Myocyte (in vitro differentiated cells): ENCODE measurements at places on chromosomes 1 and 21.

DNA sequence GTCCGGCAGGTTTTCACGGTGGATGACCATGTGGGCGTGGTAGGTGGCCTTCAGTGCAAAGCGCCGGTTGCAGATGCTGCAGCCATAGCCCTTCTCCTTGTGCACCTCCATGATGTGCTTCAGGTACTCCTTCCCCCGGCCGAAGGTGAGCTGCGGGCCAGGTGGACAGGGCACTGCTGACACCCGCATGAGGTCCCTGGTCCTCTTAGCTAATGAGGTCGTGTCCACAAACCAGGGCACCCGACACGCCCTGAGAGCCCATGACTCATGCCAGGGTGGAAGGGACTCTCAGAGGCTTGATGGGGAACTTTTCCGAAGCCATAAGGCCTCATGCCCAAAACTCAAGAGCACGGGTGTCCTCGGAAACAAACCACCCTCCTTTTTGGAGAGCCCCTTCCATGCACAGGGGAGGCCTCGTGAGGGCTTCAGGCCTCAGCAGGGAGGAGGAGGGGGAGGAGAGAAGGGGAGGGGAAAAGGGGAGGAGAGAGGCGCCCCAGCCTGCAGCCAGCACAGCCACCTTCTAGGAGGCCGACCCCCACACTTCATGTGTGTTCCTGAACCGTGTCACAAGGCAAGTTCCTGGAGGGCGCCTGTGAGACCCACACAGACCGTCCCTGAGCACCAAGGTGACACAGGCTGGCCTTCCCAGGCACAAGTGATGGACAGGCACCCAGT lies 54.4 kb upstream of the RIPK4 start:
- DNase-seq, result no peak

- no peak for DNase-seq
Measured at GRCh38 chr1:42164551-42165420, at the start of gene GUCA2A. Gene GUCA2A (minus strand): TSS chr1:42164745. CDS start chr1:42164712, 33 bp downstream.

DNA sequence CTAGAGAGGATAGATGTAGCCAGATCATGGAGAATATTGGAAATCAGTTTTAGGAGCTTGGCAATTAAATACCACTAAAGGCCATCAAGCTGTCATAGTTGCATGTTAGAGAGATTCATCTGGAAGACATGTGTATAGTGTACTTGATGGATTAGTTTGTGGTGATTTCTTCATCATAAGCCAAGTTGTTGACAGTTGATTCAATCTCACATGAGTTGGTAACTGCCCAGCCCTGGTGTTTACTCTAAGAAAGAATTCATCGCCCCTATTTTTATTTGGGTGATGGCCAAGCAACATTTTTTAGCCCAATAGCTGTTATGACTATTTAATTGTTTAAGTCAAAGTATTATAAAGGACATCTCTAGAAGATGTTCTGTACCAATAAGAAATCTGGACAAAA lies 737.6 kb downstream of the PLA2G4A start:
- DNase-seq, result peak; percentile 34

- DNase-seq, result peak; percentile 79
Measured at GRCh38 chr1:109089242-109090015, 1.1 kb upstream of the TMEM167B start.

DNA sequence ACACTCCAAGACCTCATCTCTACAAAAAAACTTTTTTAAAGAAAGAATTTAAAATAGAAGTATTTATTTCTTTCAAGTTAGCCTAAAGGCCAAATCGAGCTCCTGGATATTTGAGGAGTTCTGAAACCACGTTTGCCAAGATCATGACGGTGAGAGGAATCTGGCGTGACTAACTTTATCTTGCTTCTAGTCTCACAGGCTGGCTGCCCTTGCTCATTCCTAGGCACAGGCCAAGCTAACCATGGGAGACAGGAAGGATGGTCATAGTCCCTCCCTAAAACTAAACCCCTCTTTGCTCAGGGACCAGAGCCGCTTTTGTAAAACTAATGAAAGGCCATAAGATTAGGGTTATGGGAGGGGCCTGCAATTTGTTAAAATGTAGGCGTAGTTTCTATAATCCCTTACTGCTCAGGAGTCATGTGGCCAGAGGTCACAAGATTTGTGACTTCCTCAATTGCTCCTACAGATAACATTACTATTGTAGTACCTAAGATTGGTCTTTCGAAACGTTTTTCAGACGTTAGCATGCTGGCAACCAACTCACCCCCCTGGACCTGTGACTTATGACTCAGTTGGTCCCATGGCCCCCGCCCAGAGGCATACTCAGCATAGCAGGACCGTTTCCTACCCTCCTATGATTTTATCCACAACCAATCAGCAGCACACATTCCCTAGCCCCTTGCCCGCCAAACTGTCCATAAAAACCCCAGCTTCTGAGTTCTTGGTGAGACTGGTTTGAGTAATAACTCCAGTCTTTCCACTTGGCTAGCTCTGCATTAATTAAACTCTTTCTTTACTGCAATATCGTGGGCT lies 425.0 kb downstream of the SMYD3 start:
- DNase-seq, result no peak

GRCh38 chr1:161096530-161096929 lies 1.6 kb upstream of the KLHDC9 start:
- DNase-seq, result peak; percentile 49

GRCh38 chr1:180230416-180230790 lies 339 bp downstream of the LHX4 start:
- no peak for DNase-seq

- DNase-seq, result no peak
Measured at GRCh38 chr1:77465139-77465538, 183.3 kb downstream of the AK5 start.

DNA sequence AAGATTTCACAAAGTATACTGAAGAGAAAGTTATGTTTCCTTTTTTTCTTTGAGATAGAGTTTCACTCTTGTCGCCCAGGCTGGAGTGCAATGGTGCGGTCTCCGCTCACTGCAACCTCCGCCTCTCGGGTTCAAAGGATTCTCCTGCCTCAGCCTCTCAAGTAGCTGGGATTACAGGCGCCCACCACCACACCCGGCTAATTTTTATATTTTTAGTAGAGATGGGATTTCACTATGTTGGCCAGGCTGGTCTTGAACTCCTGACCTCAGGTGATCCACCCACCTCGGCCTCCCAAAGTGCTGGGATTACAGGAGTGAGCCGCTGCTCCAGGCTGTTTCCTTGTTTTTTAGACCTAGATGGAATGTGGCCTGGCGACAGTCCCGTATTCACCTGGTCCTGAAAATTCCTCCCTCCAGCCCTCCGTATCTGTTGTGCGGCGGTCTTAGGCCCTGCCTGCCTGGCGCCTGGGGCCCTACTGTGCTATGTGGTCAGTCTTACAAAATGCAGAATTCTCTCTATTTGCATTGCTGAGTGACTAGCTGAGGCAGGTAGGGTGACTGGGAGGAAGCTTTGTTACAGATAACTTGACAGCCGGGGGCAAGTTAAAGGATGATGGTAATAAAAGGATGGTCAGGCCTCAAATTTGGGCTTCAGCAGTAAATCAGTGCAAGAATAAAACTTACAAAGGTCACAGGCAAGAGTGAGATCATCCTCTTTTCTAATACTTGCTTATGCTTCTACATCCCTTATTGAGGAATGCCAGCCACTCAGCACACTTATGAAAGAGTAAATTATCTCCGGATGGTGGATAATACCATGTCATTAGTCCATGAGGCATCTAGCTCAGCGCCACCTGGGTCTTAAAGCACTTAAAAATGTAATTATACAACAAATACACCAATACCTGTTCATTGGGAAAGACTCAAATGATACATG lies 30.3 kb downstream of the PARK7 start:
- DNase-seq, result no peak

GRCh38 chr1:53592521-53592982 lies 133.4 kb downstream of the DMRTB1 start:
- DNase-seq, result peak; percentile 48

DNA sequence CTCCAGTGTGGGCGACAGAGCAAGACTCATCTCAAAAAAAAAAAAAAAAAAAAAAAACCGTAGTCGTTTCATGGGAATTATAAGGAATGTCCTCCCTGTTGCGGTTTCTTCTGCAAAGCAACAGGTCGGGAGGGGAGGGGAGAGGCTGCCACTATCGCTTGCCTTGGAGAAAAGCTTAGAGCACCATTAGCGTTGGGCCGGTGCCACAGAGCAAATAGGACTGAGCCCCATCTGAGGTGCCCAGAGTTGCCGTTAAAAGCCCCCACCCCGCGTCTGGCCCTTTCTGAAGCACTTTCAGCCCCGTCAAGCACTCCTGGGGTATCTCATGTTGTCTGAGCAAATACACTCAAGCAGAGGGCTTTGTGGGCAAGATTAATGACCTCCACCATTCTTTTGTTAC lies 2.2 kb downstream of the RIPPLY3 start:
- no peak for DNase-seq

DNA sequence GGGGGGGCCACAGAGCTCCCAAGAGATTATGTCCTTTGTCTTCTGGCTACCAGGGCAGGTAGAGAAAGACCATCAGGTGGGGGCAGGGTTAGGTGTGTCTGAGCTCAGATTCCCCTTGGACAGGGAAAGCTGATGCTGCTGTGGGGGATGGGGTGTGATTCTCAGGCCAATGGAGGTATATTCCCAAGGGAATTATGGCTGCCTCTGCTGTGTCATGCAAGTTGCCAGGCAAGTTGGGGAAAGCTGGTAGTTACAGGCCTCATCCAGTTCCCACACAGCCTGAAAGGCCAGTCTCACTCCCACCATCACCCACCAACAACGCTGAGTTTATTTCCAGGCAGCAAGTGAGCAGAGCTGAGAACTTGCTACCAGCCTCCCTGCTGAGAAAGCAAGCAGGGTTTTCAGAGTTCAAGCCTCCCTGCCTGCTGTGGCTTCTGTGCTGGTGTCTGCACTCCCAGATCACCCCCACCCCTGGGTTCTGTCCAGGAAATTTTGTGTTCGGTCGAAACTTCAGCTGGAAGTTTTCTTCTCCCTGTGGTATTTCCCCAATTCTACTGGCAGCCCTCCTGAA lies 21.3 kb downstream of the IFI16 start:
- peak; percentile 3 for DNase-seq

DNA sequence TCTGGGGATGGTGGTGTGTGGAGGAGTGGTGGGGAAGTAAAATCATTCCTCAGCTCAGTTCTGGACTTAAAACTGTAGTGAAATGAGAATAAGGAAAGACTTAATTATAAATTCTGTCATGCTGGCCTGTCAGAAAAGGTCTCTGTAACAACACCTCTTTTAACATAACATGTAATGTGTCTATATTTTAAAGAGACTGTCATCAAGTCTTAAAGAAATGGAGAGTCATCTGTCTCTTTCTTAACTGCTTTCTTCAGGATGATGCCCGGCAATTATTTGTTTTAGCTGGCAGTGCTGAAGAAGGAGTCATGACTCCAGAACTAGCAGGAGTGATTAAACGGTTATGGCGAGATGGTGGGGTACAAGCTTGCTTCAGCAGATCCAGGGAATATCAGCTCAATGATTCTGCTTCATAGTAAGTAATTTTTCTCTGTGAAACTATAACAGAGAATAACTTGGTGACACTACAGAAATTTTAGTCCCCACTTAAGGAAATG lies 30.6 kb downstream of the GNAI3 start:
- peak; percentile 45 for DNase-seq

DNA sequence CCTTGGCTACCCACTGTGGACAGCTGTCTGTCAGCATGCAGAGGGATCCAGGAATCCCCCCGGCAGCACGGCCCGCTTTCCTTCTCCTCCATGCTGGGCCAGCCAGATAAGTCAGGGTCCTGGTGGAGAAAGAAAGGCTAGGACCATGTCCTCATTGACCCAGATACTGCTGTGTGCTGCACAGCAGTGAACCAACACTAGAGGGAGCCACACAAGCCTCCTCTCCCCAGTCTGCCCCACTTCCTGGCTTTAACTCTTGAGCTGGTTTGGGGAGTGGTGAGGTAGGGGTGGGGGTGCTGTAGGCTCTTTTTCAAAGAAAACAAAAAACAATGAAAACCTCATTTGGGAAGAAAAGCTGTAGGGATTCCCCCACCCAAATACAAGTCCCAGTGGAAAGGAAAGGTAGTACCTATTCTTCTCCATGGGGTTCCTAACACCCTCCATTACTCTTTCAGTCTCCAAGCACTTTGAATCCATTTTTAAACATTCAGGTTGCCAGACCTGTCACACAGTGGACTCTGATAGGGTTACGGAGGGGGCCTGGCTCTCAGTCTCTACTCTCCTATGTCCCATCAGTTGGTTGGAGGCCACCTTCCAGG lies 84.9 kb upstream of the CD1D start:
- peak; percentile 39 for DNase-seq

DNA sequence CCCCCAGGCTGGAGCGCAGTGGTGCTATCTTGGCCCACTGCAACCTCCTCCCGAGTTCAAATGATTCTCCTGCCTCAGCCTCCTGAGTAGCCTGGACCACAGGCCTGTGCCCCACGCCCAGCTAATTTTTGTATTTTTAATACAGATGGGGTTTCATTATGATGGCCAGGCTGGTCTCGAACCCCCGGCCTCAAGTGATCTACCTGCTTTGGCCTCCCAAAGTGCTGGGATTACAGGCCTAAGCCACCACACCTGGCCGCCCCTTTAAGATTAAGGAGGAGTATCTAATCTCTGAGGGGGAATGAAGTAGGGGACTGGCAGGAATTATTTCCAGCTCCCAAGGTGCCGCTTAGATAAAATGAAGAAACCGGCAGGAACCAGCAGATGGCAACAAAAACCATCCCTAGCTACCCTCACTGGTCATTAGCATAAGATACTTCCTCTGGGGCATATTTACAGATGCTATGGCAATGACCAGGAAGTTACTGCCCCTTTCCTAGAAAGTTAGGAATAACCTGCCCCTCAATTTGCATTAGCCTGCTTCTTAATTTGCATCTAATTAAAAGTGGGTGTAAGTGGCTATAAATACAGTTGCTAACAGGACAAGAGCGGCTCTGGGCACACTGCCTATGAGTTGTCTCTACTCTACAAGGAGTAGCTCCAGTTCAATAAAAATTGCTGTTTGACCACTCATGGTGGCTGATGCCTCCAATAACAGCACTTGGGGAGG lies 7.1 kb upstream of the NSUN4 start:
- DNase-seq, result peak; percentile 25

- DNase-seq, result no peak
Measured at GRCh38 chr1:167447521-167448136, 70.7 kb downstream of the CD247 start.

- no peak for DNase-seq
Measured at GRCh38 chr21:45637883-45638282, 5.6 kb upstream of the PCBP3 start.

- DNase-seq, result peak; percentile 45
Measured at GRCh38 chr1:93591676-93592550, 89.7 kb downstream of the BCAR3 start.

GRCh38 chr1:225909477-225909876 lies 14.6 kb downstream of the PYCR2 start:
- DNase-seq, result no peak

GRCh38 chr21:41349126-41349525 lies 12.7 kb upstream of the MX2 start:
- no peak for DNase-seq

GRCh38 chr1:198079432-198079951 lies 77.3 kb upstream of the NEK7 start:
- no peak for DNase-seq

GRCh38 chr21:39014747-39015146 lies 168.5 kb downstream of the PSMG1 start:
- DNase-seq, result peak; percentile 55

GRCh38 chr1:195754874-195755273 lies 853.4 kb downstream of the KCNT2 start:
- DNase-seq, result no peak

GRCh38 chr1:99548943-99549605 lies 96.8 kb upstream of the PALMD start:
- peak; percentile 78 for DNase-seq
